ENCODE measurements at places on chromosomes 12 and 14.

DNA sequence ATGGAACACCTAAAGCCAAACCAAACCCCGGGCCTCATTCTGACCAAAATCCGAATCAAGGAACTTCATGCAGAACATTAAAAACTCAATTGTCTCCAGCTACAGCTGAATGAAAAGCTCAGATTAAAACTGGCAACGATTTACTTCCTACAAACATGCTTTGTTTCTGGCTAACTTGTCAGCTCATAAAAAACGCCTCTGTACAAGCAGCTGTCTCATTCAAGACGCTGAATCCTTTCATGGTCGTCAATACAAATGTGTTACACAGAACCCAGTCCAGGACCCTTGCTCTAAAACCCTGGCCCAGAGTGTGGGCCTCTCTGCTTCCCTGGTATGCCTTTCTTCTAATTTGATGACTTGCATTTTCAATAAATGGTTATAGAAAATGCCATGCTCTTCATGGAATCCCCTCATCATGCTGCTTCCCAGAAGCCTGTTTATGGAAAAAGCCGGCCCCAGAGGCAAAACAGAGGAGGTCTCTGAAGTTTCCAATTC is 183.1 kb downstream of the PHLDA1 start:
- no peak for DNase-seq

DNA sequence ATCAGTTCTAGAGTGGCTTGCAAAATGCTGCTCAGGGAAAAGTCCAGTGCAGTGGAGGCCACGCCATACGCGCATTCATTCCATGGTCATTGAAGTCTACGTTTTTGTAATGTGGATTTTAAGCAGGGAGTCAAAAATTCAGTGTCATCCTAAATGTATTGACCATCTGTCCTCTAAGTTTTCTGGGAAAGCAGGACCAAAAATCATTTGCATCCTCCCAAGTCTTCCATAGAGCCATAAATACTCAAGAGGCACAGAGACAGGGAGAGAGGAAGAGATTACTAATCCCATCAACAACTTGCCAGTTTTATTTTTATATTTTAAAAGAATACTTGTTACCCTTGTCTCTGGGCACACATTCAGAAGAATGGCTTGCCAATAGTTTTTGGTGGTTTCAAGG is 36.9 kb downstream of the RHOJ start:
- no peak for DNase-seq

- DNase-seq = no peak
These were observed 29.2 kb upstream of the SPTLC2 start for GRCh38 chr14:77645520-77646230.

GRCh38 chr12:112518365-112518735 is 99.6 kb downstream of the PTPN11 start:
- no peak for DNase-seq

DNA sequence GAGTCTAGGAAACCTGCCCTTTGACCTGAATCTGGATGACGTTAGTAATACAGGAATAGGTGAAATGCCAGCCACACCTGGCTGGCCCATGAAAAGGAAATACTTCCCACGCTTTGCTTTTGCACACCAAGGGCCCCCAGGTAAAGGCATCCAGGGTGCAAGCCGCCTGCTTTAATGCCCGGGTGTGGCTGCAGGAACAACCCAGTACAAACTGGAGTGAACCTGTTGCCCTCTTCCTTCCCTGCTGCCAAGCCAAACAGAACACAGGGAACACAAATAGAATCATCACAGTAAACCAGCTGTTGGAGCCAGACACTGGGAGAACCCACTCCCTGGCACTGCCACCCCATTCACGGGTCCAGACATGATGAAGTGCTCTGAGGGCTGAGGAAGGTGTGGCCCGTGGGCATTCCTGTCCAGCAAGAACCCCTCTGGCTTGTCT is 24.2 kb upstream of the FOS start:
- no peak for DNase-seq

Data from activated CD8-positive, alpha-beta memory T cell treated with anti-CD3 and anti-CD28 coated beads for 1 hour (primary cell).